Right lobe of liver (tissue), 6 donors: ENCODE measurements at places on chromosomes 7 and 10.

DNA sequence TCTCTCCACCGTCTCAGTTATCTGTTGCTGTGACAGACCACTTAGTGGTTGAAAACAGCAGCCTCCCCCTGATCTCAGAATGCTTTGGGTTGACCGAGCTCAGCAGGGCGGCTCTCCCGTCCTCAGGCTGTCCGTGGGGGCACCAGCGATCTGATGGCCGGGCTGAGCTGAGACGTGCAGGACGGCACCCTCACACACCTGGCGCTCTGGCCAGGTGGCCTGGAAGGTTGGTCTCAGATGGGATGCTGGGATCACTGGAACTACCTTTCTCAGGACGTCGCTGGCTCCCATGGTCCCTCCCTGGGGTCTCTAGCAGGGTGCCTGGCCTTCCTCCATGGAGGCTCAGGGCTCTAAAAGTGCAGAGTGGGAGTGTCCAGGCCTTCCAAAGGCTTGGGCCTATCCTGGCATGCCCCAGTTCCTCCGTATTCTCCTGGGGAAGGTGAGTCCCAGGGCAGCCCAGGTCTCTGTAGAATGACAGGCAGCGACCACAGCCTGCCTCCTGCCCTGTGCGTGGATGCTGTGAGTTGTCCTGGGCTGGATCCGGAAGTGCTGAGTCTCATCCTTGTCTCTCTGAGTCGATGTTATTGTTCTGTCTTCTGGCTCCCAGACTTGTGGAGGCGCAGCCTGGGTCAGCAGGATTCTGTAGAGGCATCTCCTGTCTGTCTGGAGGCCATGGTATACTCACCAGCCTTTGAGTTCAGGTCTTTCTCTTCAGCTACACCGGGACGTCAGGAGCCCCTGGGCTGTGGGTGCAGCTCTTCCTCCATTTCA, 12.2 kb upstream of the PWWP2B start:
- no peak for DNase-seq

DNA sequence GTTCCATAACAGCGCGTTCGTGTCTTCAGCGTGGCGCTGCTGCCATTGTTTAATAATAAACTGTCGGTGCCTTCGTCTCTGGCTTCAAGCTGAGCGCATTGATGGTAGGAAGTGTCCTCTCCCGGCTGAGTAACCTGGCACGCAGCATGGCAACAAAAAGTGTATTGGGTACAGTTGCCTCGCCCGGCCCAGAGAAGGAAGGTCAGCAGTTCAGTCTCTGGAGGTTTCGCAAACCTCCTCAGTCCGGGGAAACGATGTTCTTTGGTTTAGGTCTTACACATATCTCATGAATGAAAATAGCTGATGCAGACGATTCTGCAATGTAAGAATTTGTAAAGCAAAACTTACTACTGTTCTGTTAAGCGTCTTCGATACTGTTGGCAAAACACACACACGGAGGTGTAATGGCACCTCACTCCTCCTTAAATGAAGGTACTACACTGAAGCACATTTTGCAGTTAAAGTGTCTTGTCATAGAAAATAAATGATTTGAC, 739 bp upstream of the CCDC186 start:
- DNase-seq: peak; percentile 79

GRCh38 chr10:60986791-60987190, 42.8 kb upstream of the RHOBTB1 start:
- DNase-seq: no peak

DNA sequence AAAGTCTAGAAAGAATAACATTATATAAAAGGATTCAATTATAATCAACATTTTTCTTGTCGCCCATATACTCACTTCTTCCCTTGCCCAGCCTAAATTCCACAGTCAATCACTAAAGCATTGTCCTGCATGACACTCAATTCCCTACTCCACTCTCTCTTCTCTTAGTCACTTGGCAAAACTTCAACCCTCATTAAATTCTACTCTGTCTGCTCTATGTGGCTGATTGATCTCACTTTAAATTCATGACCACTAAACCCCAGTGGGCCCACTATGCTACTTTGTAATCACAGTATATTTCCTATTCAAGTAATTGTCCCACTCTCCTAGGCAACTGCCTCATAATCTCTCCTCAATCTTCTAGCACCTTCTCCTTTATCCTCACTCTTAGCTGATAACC, 54.1 kb downstream of the MTERF1 start:
- no peak for DNase-seq

- no peak for DNase-seq
These were observed 58.5 kb downstream of the CELF2 start for GRCh38 chr10:11076221-11076620.

GRCh38 chr10:91051829-91052228, 130.9 kb upstream of the ANKRD1 start:
- no peak for DNase-seq

- DNase-seq: no peak
These were observed 63.2 kb downstream of the GPR37 start for GRCh38 chr7:124702385-124702784.
